ENCODE measurements at places on chromosomes 5 and 9. TPM values are rescaled to one million over a fixed set of nuclear protein-coding genes. Genes with fewer than 3 reads are reported as not detected.

LCN9 gene
- not detected for total RNA-seq

DNA sequence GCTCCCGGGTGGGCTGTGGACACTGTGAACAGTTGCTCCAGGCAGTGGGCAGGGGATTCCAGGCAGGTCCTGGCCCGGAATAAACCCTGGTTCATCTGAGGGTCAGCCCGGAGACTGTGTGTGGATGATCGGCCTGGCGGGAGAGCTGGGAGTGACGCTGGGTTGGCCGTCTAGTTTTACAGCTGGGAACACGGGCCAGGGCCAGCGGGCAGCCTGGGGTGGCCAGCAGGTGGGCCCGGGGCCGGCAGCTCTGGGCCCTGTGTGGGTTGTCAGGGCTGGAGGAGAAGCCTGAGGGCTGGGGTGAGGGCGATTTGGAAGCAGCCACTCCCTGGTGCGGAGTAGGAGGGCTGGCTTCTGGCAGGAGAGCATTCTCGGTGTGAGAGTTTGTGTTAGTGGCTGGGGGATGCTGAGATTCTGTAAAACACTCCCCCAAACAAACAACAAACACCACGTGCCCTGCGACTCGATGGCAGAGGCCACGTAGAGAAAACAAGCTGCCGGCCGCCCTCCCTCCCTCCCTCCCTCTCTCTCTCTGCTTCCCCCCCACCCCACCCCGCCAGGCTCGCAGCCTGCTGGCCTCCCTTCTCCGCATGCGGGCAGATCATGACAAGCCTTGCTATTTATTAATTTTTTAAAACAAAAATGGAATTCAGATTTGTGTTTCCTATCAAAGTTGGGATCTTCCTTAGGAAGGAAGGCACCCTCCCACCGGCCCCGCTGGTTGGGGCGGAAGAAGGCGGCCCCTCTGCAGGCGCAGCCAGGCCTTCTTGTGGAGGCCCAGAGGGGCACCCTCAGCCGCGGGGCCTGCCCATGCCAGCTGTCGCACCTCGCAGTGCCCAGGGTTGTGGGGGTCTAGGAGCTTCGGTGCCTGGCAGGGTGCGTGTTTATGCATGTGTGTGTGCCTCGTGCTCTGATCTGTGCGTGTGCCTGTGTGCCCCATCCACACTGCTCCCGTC is 49.5 kb downstream of the RXRA start:
- DNase-seq = peak; percentile 44

SPATA6L gene
- 0.21 TPM for total RNA-seq

DNA sequence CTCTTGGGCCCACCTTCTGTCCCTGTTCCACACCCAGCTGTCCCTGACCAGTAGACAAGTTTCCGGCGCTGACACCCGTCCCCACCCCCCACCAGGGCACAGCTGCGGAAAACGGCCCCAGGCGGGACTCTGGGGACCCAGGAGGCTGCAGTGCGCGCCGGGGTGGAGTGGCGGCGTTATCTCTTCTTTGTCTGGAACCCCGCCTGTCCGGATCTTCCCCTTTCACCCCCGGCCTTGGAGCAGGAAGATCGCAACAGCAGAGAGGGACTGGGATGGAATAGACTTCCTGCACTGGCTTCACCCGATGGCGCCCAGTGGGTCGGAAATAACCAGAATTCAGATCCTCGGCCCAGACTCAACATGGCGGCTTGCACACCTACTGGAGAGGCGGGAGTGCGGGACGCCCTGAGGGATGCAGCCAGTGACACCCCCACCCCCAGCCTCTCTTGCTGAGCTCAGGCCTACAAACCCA is 4.7 kb downstream of the PAX5 start:
- no peak for DNase-seq

DNA sequence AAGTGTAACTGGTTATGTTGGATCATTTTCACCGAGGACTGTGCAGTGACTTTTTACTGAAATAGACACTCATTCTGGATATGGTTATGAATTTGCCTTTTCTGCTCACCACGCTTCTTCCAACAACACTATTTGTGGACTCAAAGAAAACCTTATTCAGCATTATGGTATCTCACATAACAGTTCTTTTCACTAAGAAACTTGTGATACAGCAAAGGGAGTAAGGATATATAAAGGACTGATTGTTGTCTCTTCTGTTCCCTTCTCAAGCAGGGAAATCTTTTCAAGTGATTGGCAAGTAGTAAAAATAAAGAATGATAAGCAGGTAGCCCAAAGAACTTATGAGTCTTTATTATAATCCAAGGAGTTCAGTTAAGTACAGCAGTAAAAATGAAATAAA is 131.5 kb upstream of the SV2C start:
- no peak for DNase-seq

NDUFS6 gene
- 63.0 TPM for total RNA-seq

DNA sequence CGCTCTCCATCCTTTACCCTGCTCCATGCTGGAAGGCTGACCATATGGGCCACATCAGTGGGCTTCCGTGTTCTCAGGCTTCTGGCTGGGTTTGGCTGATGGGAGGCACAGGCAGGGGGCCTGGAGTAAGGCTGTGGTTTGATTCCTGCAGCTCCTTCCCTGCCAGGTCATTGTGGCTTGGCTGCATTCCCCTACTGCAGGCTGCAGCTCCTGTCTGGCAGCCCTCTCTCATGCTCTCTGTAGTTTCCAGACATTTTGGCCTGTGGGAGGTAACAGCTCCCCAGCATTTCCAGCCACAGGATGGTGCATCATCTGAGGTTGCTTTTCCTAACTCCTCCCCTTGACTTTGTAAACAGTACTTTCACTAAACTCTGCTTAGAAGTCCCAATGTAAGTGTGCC is 102.0 kb upstream of the PTPN3 start:
- DNase-seq = peak; percentile 66

EGFLAM gene
- total RNA-seq = 19.9 TPM

- peak; percentile 42 for DNase-seq
Measured at GRCh38 chr9:16830806-16831205, 39.7 kb downstream of the BNC2 start.

DNA sequence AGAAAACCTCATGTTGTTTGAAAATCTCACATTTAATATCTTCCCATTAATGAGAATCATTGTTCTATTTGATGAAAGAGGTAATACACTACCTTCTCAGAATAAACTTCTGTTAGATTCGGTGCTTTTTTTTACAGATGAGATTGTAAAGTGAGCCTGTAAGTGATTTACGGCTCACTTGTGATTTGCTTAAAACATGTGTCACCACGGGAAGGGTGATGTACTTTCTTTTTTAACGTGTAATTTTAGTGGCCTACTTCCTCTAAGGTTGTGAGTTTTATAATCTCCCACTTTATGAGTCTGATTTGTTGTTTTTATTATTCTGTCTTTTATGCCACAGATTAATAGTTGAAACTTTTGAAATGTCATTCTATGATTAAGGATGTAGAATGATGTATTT is 15.9 kb downstream of the ANXA1 start:
- DNase-seq = no peak

GRCh38 chr5:1431021-1431811 is 14.0 kb downstream of the SLC6A3 start:
- no peak for DNase-seq

ZBED3 gene
- total RNA-seq = 0.68 TPM

TAF1L gene
- total RNA-seq = 0.05 TPM

GRCh38 chr9:121577166-121577565 is 74.3 kb upstream of the DAB2IP start:
- no peak for DNase-seq

- DNase-seq = no peak
Measured at GRCh38 chr5:82534986-82535385, 256.8 kb upstream of the RPS23 start.

- no peak for DNase-seq
Measured at GRCh38 chr5:10505517-10506095, 58.3 kb upstream of the ANKRD33B start.

- peak; percentile 75 for DNase-seq
Measured at GRCh38 chr5:140372971-140373487, 13.0 kb downstream of the SLC4A9 start.

PTGES2 gene
- 65.9 TPM for total RNA-seq

ISL1 gene
- 0.10 TPM for total RNA-seq

KIF4B gene
- not detected for total RNA-seq

DNA sequence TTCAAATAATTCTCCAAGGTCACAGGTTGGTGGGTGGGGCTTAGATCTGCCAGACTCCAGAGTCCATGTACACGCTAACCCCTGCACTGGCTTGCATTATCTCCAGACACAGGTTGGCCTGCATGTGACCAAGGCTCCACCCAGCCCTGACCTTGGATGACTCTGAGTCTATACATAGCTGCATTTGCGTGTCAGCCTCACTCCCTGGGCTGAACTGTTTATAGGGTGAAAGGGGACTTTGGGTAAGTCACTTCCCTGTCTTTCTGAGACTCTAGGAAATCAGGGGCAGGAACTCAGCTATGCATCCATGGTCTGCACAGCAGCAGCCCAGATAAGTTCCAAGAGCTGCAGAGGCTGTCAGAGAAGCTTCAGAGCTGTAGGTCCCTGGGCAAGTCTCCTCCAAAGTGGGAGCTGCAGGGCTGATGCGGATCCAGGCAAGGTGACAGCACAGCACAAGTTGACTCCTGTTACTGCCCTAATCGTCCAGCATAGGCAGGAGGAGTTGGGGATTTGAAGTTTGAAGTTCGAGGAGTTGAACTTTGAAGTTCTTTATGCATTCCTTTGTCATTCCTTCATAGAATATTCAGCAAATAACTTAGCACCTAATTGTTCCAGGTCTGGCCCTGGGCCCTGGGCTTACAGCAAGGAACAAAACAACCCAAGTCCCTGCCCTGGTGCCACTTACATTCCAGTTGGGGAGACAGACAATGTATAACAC is 53.4 kb downstream of the SLC22A5 start:
- DNase-seq = peak; percentile 31

PCDHB2 gene
- total RNA-seq = 20.3 TPM

DNA sequence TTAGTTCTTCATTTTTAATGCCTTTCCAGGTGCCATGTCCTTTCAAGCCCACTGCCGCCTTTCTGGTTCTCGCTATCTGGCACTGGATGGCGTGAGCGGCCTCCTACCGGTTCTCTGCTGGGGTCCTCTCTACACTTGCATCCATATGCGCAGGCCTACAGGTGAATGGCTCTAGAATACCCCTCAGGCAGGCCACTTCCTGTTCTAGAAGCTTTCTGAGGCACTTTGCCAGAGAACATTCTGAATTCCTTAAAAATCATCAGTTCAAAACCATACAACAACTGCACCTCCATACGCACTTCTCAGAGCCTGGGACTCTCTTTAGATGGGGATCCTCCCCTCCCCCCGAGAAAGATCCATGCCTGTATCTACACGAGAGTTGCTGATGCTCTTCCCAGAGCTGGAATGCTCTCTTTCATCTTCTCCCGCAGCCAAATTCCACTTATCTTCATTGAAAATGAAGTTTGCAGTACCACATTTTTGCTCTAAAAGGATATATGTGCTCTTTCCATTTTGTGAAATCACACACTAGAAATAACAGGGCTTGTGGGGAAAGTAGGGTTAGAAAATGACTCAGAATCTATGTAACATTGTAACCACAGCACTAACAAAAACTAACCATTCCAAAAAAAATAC is 1.4 kb upstream of the LHFPL2 start:
- no peak for DNase-seq

GRCh38 chr5:9661316-9662015 is 31.3 kb upstream of the TAS2R1 start:
- DNase-seq = no peak

PLAC8L1 gene
- total RNA-seq = 0.88 TPM

GRCh38 chr9:96203867-96204501 is 98.0 kb downstream of the HSD17B3 start:
- DNase-seq = peak; percentile 76

FOXD4 gene
- total RNA-seq = 0.19 TPM

DNA sequence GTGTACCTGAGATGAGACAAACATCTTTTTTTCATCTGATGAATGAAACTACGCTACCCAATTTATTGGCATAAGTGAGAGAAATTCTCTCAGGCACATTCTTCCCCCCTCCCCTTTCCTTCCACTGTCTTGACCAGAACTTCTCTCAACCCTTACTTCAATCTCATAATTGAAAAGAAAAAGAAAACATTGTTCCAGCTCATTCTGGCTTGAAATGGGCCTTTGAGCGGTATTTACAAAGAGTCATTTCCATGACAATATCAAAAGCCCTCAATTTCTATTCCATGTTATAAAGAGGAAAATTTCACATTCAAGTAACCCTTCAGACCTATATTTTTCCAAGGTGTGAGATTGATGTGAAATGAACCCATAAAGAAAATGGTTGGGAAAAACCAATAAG is 145.9 kb downstream of the PCSK1 start:
- DNase-seq = no peak

PTGDS gene
- 177 TPM for total RNA-seq

GRCh38 chr5:118593003-118593328 is 395.4 kb downstream of the DTWD2 start:
- no peak for DNase-seq

DNA sequence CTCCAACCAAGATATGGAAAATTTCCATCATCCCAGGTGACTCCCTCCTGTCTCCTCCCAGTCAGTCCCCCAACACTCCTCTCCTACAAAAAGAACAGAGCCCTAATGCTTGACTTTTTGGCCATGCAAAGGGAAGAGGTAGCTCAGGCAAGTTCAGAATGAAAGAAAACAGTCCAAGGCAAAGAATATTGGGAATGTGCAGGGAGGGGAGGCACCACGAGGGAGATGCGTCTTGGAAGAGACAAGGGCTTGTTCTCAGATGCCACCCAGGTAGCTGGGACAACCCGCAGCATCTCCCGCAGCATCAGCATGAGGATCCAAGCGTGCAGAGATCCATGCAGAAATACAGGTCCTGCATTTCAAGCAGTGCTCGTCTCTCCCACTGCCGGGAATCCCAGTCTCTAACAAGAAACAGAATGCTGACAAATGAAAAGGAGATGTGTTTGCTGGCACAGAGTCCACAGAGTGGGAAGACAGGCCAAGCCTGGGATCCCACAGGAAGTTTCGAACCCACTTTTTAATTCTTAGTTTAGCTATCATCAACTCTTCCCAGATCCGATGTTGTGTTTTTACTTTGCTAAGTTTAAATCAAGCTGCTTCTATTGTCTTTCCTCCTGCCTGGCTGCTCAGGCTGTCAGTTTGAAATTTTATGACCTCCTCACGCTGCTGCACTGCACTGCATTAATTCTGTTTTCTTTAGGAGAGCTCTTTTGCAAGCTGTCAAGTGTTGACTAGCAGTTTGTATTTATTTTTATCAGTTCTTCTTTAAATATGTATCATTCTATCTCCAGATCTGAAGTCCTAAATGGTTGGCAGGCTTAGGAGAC is 86.8 kb upstream of the OSMR start:
- DNase-seq = no peak

GRCh38 chr5:115565233-115565632 is 20.7 kb upstream of the FEM1C start:
- DNase-seq = no peak

- DNase-seq = no peak
Measured at GRCh38 chr5:131210151-131210510, 39.4 kb downstream of the LYRM7 start.

RXFP3 gene
- total RNA-seq = not detected

DNA sequence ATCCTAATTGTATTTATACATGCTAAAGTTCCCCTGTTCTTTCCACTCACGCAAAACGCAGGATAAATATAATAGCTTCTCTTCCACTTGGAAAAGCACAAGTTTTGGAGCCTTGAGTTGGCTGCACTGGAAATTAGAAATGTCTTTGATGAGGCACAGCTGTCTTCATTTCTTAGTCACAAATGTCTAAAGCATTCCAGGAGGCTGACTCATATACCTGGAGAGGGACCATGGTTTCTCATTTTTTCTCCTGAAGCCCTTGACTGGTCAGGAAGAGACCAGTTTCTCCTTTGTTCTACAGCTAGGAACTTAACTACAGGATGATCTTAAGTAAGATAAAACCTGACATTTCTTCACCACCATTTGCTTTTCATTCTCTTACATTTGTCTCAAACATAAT is 16.2 kb downstream of the MTX3 start:
- DNase-seq = peak; percentile 58

All from myocyte (in vitro differentiated cells).